Activated CD8-positive, alpha-beta memory T cell treated with anti-CD3 and anti-CD28 coated beads for 1 hour (primary cell): ENCODE measurements at places on chromosomes 7 and 10.

DNA sequence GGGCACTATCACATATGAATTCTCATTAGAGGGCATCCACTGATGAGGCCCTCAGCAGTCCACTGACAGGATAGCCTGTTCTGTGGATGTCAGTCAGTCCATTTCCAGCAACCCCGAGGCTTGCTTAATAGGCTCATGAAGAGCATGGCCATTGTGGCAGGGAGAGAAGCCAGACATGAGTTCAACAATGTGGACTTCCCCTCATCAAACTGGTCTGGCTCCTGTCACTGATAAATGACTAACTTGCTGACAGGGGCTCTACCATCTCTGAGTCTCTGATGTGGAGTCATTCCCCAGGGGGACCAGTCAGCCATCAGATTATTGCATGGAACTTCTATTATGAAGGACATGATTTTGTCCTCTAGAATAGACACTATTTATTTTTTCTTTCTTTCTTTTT lies 19.8 kb upstream of the TRIL start:
- no peak for DNase-seq

DNA sequence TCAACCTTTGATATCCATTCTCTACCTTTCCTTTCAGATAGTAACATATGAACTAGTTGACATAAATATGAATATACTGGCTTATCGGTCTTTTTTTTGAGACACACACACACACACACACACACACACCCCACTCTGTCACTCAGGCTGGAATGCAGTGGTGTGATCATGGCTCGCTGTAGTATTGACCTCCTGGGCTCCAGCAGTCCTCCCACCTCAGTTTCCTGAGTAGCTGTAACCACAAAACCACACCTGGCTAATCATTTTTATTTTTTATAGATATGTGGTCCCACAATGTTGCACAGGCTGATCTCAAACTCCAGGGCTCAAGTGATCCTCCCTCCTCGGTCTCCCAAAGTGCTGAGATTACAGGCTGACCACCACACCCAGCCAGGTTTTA lies 14.2 kb upstream of the NT5C3A start:
- no peak for DNase-seq

DNA sequence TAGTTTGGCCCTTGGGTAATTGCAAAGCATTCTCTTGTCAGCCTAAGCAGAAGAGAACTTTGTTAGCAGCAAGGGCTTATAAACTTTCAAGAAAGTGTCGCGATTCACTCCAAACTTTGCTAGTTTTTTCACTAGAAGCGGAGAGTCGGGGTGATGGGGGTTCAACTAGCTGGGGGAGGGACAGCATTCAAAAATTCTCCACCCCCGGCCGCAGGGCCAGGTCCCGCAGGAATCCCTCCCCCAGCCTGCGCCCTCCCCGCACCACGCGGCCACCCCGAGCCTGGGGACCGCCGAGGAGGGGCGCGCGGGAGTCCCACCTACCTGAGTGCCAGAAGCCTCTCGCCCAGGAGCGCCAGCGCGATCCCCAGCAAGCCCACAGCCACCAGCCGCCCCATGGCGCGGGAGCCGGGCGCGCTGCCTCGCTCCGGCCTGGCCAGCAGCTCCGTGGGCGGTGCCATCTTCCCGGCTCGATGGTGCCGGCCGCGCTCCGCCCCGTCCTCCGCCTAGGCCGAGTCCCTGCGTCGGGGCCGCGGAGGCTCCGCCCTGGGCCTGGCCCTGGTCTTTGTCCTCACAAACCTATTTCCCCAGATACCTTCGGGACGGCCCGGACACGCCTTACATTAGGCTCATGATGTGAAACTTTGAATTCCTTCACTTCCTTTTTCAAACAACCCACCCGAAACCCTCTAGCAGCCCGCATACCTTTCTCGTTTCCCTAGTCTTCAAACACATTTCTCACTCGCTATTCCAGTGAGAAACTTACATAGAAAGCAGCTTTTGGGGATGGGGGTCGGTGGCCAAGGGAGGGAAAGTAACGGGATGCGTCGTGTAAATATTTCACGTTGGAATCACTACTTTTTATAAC lies at the start of gene PON2:
TSS of gene PON2 (minus strand) at position 472 of the 865 bp plus-strand sequence. CDS start at position 395, 77 bp downstream.
- DNase-seq, result peak; percentile 11

GRCh38 chr10:113028456-113029440 lies 78.7 kb downstream of the TCF7L2 start:
- DNase-seq, result no peak

DNA sequence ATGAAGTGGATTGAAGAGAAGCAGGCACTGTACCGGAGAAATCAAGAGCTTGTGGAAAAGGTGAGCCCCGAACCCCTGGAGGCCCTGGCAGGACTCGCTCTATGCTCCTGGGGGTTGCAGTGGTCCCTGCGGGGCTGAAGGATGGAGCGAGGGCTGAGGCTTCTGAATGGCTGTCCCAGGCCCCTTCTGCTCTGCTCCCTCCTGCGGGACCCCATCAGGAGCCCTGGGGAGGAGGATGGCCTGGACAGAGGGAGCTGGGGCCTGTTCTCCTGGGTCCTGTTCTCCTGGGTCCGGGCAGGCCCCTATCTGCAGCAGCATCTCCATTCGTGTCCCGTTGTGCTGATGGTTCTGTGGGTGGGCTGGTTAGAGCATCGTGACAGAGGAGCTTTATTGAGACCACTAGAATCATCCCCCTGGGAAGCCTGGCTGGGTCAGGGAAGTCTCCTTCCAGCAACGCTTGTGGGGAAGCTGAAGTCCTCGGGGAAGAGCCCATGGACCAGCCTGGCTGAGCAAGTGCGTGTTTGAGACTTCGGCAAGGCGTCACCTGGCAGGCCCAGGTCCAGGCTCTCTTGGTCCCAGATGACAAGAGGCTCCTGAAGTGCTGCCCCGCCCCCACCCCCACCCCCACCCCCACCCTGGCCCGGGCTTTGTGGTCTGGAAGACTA lies 41.1 kb upstream of the DPYSL4 start:
- DNase-seq, result no peak

DNA sequence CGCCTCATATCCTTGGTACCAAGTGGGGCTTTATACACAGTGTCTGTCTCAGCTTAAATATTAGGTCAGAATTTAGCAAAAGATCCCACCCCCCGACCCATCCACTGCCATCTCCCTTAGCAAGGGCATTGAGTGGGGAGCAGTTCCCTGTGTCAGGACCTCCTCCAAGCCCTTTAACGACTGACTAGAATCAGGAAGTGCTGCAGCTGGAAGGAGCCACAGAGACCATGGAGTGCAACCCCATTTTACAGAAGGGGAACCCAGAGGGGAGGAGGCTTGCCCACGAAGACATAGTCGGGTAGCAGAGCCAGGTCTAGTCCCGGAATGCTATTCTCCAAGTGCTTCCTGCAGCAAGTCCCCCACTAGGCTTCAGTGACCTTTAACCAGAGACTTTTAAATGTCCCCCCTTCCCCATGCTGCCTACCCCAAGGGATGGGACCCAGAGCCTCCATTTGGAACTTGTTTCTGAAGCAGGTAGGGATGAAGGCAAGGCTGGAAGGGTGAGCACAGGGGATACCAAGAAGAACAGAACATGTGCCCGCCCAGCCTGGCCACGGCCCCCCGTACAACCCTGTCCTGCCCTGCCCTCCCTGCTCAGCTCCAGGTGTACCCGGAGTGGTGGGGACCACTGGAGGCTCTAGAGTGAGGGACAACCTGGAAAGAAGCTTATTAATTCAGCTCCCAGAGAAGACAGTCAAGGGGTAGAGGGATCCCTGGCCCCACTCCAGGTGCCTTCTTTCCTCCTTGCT lies 41.3 kb downstream of the C10orf105 start:
- DNase-seq, result no peak

DNA sequence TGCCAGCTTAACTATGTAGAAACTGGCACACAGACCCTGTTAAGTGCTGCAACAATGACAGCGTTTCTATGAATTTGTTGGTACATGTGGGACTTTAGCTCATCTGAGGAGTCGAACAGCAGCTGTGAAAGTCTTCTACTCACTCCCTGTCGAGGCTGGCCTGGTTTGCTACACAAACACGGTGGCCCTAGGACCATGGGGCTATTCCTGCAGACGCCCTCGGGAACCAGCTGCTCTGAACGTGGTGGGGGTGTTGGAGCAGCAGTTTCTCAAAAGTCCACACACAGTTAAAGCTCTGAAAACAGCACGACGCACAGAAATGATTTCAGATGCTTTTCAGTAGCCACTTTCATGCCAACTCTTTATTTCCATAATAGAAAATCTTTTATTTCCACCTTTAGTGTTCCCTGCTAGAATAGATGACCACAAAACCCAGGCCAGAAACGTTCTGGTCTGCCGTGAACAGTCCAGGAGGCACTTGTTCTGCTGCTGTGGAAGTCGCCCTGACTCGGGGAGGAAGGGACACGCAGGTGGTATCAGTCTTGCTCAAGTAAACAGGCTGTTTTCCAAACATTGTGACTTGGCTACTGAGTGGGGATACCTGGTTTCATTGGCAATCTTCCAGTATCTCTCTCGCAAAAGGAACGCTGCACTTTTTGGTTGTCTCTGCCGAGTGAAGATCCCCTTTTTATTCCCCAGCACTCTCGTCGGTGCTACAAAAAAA lies 21.5 kb downstream of the GUSB start:
- no peak for DNase-seq

GRCh38 chr7:130418306-130418705 lies 22.5 kb downstream of the CEP41 start:
- no peak for DNase-seq

- no peak for DNase-seq
Observed at GRCh38 chr7:156527458-156527890, 113.1 kb upstream of the RNF32 start.

GRCh38 chr10:12264204-12264940 lies 68.4 kb downstream of the CDC123 start:
- peak; percentile 11 for DNase-seq

DNA sequence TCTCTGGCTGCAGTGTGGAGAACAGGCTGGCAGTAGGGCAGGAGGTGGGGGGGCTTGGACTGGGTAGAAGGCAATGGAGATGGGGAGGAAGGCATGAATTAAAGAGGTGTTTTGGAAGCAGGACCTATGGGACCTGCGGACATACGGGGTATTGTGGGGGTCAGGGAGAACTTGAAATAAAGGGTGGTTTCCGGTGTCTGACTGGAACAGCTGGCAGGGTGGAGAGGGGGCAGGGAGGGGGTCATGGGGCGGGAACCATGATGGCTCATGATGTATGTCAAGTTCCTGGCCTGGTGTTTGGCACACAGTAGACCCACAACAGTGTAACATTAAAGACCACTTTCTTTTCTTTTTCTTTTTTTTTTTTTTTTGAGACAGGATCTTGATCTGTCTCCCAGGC lies 5.5 kb downstream of the LHPP start:
- DNase-seq, result no peak

GRCh38 chr10:81116990-81117389 lies 579.3 kb downstream of the SH2D4B start:
- DNase-seq, result no peak

DNA sequence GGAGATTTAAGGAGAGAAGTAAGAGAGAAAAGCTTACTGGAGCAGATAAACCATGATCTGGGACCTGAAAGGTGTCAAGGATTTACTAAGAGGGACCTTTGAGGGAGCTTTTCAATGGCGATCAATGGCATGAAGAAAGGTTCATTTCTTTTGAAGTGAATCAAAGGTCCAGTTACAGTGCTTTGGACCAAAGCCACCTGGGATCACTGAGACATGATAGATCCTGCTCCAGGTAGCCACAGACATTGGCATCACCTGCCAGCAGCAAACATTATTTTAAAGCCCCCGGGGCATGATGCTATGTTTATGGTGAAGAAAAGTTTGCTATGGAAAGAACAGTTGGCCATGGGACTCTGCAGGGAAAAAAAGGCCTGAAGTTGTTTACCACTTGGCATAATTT lies 109.4 kb downstream of the SLC25A13 start:
- DNase-seq, result no peak

DNA sequence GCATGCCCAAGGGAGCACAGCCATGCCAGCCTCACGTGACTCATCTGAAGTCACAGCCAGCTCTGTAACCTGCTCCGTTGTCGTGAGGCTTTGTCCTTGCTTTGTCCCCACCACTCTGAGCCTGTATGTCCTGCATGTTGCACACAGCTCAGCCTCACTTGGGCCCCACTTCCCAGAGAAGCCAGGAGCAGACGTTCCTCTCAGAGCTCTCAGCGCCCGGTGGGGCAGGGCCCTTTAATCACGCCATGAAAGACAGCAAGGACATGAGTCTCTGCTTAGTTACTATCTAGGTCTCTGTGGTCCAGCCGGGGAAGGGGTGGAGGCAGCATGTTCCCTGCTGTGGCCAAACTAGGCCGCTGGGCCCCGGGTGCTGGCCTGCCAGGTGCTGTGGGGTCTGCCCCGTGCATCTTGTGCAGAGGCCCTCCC lies 127.4 kb upstream of the FAM20C start:
- DNase-seq, result no peak
